Stimulated activated CD4-positive, alpha-beta T cell treated with anti-CD3 and anti-CD28 coated beads, TNF-alpha, amount 100 ng/mL, for 1 hour (primary cell): ENCODE measurements at places on chromosomes 3 and 15.

DNA sequence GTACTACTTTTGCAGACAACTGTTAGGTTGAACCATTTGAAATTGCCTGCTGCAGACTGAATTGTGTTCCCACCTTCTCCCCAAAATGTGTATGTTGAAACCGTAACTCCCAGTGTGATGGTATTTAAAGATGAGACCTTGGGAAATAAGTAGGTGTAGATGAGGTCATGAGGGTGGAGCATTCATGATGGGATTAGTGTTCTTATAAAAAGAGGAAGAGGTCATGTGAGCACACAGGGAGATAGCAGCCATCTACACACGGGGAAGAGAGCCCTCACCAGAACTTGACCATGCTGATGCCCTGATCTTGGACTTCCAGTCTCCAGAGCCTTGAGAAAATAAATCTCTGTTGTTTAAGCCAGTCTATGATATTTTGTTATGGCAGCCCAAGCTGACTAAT is 17.4 kb upstream of the FHIT start:
- no peak for DNase-seq

GRCh38 chr3:110608566-110608965 is 463.1 kb upstream of the NECTIN3 start:
- DNase-seq: no peak

- DNase-seq: no peak
Measured at GRCh38 chr3:143084856-143085731, 34.5 kb upstream of the CHST2 start.

GRCh38 chr15:56533731-56534403 is 68.9 kb upstream of the MNS1 start:
- DNase-seq: no peak

DNA sequence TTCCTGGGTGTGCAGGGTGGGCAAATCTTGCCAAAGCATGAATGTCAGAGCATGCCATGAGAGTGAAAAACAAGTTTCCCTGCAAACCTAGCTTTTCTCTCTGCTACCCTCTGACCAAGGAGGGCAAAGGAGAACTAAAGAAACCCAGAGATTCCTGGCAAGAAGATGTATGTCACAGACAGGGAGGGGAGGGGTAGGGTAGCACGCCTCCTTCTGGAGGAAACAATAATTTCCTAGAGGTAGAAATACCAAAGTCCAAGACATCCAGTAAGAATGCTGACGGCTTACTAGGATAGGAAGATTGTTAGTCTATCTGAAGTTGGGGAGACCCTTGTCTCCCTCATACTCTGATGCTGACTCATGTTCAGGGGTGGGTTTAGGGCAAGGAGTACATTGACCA is 203.9 kb downstream of the NR1D2 start:
- no peak for DNase-seq

GRCh38 chr3:149016669-149017541 is 25.6 kb downstream of the GYG1 start:
- DNase-seq: no peak

DNA sequence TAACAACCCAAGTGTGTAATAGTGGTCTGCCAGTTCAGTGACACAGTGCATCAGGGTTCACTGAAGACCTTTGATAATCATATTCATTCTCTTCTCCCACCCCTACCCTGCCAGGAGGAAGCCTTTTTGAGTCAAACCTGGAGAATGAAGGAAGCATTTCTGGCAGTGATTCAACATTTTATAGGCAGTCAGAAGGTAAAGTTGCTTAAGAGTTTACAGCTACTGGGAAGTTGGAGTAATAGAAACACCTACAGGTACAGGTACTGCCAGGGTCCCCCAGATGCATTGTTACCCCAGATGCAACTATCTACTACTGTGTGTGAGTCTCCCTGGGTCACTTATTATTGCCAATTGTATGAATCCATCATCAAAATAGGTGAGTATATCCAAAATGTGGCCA is 146.9 kb upstream of the EIF1B start:
- DNase-seq: no peak

GRCh38 chr3:48595526-48596121 is 495 bp upstream of the COL7A1 start:
- DNase-seq: no peak

GRCh38 chr15:42800731-42801474 is 64.0 kb upstream of the CDAN1 start:
- DNase-seq: no peak

DNA sequence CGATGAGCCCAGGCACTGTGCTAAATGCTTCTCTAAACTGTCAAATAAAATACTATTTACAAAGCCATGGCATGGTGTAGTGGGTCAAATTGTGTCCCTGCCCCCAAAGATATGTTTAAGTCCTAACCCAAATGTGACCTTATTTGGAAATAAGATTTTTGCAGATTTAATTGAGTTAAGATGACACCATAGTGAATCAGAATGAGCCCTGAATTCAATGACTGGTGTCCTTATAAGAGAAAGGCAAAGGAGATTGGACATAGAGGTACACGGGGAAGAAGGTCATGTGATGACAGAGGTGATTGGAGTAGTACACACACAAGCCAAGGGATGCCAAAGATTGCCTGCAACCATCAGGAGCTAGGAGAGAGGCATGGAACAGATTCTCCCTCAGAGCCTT is 121.6 kb upstream of the VEPH1 start:
- no peak for DNase-seq

DNA sequence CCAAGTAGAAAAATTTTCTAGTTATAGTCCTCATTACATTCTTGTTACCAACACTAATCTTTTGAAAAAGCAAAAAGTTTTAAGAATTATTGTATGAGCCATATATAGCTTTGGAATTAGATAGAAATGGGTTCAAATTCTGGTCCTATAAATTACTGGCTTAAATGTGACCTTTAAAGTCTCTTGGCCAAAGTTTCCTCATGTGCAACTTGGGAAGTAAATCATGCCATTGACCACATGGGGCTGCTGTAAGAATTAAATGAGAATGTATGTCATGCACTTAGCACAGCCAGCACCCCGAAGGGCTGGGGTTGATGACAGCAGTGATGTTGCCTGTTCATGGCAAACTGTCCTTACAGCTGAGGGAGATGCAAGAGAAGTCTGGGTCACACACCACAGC is 108.3 kb downstream of the TOP2B start:
- DNase-seq: no peak

DNA sequence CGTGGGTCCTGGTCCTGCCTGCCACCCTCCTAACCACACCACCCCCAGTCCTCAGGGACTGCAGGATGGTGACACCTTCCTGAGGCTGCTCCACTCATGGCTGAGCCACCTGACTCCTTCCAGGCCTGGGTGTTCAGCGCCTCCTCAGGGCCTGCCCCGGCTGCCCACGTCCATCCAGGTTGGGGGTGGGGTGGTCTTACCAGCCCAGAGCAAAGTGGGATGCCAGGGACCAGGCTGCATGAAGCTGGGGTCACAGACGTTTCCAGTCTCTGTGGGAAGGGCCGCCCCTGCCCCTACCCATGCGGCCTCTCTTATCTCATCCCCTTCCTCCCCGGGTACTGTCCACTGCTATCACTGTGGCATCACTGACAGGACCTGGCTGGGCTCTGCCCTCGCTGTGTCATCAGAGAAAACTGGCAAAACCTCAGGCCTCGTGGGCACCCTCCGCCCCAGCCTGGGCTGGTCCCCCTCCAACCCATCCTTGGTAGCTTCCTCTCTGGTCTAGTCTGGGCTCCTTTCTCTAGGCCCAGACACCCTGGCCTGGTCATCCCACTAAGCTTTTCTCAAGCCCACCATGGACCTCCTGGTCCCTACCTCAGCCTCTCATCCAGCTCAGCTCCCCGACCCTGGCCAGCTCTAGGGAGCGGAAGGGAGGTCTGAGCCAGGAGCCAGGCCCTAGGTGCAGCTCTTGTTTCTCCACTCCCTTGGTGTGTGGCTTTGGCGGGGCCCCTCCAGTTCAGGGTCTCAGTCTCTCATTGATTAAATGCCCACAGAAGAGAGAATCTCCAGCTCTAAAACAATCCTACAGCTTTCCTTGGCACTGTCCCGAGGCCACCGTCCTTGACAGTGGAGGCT is 32.9 kb downstream of the WNT7A start:
- no peak for DNase-seq

DNA sequence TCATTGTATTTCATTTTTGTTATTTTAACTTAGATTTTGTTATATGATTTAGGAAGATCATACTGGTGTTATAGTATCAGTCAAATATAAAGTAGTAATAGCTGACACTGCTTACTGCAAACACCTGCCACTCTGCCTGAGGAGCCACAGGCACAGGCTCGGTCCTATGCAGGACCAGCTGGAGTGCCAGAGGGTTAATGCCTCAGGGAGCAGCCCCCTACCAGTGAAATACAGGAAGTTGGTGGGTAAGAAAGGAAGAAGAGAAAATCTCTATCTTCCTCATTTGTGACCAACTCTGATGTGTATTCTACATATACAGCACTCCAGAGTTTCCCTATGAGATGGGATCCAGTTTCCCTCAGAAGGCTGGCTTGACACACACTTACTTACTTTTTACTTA is 593.3 kb downstream of the UNC13C start:
- DNase-seq: no peak

DNA sequence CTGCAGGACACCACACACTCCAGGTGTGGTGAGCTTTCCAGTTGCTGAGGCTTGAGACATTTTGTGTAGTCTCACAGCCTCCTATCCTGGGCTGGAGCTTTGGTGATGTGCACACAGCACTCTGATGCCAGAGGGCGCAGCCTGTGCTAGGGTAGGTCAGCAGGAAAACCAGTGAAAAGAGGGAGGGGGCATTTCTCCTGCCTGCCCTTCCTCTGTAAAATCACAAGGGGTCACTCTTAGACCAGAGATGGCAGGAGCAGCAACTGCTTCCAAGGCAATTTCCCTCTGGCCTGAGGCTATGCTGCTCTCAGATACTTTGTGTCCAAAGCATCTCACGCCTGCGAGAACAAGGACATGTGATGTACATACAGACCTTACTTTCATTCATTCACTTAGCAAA is 16.5 kb upstream of the MUSTN1 start:
- DNase-seq: no peak

DNA sequence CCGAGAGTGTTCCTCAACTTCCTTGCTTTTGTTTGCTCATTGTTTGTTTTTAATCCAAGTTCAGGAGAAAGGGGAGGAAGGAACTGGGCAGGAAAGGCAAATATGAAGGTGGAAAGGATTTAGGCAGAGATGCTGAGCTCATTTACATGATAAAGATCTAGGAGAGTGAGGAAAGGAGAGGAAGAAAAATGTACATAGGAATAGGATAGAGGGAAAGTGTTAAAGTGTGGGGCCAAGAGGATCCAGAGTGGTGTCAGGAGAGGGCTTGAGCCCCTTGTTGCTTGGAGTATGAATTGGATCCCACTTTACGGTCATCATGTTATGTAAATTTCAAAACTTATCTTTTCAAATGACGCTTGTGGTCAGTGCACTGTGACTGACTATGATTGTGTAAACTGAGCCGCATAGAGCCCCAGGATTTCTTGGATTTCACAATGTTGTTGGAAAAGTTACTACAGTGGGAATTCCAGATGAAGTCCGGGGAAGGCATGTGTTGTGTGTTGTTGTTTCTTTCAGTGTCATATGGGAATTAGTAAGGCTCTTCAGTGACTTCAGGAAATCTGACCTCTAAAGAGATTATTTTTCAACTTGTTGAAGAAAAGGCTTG is 15.0 kb upstream of the PLD1 start:
- no peak for DNase-seq

DNA sequence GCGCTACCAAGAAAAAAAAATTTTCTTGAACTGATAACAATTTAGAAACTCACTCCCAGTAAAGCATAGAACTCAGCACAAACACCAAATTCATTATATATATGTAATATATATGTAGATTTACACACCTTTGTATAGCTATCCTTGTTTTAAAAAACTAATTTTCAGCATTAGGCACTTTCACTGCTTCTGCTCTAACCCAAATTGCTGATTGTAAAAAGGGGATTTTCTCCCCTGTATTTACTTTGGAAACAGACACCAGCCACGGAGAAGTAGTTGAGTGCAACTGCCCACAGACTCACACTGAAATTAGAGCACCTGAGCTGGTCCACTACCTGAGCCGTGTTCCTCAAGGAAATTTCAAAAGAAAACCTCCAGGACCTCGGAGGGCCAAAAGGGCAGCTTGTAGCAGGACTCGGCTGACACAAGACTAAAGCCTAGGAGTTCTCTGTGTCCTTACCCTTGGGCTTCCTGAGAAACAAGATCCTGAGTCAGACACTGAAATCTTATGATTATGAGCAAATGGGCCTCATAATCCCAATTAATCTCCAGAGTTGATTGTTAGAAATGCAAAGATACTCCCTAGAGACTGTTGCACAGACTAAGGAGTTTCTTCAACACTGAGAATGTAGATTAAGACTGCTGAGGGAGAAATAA is 106.0 kb downstream of the TNIK start:
- no peak for DNase-seq

- no peak for DNase-seq
Measured at GRCh38 chr15:75834021-75834420, 9.2 kb upstream of the UBE2Q2 start.

- DNase-seq: no peak
Measured at GRCh38 chr15:25175033-25175788, 220.4 kb downstream of the SNRPN start.

- DNase-seq: no peak
Measured at GRCh38 chr3:122405015-122405414, 10.8 kb downstream of the WDR5B start.

DNA sequence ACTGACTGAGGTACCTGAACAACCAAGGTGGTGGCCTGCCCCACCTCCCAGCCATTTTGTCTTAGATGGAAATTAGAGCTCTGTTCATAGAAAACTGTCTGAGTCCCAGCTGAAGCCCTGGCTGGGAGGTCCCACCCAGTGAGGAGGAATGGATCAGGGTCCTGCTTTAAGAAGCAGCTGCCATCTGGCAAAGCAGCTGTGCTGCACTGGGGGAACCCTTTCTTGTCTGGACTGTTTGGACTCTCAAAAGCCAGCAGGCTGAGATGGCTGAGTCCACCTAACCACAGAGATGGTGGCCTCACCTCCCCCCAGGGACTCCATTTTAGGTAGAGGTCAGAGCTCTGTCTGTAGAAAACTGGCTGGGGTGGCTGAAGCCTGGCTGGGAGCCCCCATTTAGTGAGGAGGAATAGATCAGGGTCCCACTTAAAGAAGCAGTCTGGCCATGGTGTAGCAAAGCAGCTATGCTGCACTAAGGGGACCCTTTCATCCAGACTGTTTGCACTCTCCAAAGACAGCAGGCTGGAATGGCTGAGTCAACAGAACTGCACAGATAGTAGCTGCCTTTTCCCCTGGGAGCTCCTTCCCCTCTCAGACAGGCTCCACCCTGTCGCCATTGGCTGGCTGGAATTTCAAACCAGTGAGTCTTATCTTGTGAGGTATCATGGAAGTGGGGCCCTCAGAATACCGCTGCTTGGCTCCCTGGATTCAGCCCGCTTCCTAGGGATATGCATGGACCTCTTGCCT is 116.9 kb downstream of the EPHA6 start:
- no peak for DNase-seq

GRCh38 chr3:170228093-170228766 is 6.0 kb downstream of the PRKCI start:
- no peak for DNase-seq

DNA sequence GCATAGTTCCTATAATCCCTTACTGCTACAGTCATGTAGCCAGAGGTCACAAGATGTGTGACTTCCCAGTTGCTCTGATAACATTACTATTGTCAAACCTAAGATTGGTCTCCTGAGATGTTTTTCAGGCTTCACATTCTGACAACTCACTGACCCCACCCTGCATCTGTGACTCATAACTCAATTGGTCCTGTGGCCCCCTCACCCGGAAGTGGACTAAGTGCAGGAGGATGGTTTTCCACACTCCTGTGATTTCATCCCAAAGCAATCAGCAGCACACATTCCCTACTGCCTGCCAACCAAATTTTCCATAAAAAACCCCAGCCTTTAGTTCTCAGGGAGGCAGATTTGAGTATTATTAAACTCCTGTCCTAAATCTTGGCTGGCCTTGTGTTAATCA is 564.9 kb upstream of the ZNF385D start:
- no peak for DNase-seq

GRCh38 chr3:140704733-140705132 is 26.9 kb downstream of the TRIM42 start:
- DNase-seq: no peak
